ENCODE measurements at places on chromosomes 4 and X.

GRCh38 chr4:118879409-118879808 is 9.2 kb upstream of the SYNPO2 start:
- no peak for DNase-seq

GRCh38 chr4:38283724-38284123 is 323.5 kb downstream of the PTTG2 start:
- no peak for DNase-seq

DNA sequence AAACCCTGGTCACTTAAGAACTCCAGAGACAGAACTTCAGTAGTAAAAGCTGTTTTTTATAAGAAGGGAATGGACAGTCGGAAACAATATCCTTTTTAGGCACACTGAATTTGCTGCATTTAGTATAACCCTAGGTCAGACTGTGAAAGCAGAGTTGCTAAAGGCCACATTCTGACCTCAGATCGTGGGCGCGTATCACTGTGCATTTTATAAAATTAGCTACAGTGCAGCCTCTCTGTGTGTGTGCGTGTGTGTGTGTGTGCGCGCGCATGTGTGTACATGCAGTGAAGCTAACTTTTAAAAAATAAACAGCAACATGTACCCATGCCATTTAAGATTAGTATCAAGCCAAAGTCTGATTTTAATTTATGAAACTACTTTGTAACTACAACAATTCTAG is 8.0 kb downstream of the ZNF827 start:
- DNase-seq = no peak

- DNase-seq = no peak
These were observed 63.0 kb downstream of the ANK2 start for GRCh38 chr4:113112338-113112978.

- no peak for DNase-seq
These were observed 10.5 kb upstream of the CHRDL1 start for GRCh38 chrX:110806145-110806544.

- DNase-seq = no peak
These were observed 534.8 kb upstream of the HTR2C start for GRCh38 chrX:114049063-114049462.

DNA sequence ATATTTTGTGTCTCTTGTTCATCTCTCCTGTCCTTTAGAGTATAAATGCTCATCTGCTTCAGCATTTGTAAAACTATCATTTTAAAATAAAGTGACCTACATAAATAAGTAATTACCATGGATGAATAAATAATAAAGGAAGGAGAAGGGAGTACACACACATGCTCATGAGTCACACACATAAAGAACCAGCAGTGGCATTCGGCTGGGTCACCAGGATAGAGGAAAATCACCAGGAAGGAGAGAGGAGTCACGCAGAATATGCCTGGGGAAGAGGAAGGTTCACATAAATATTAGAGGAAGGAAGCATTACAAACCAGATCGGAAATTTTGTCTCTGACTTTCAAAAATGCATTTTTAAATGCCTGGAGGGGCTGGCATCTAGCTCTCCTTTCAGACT is 38.5 kb upstream of the MED14 start:
- DNase-seq = no peak

DNA sequence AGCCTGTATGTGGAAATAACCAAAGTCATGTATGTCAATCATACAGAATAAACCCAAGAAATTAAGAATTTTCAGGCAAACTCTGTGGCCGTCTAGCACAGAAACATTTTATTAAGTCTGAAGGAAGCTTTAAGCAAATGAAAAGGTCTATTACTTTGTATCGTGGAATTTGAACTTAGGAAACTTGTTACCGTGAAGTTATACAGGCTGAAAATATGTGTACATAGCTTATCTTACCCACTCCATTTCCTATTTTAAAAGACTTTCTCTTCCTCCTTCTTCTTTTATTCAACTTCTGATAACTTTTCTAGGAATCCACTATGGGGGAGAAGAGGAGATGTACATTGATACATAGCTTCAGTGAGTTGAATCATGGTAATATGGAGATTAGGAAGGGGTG is 108.3 kb downstream of the AGTR2 start:
- DNase-seq = no peak

- no peak for DNase-seq
These were observed 63.9 kb upstream of the KIT start for GRCh38 chr4:54593795-54594322.

GRCh38 chrX:121761845-121762244 is 714.4 kb downstream of the GLUD2 start:
- DNase-seq = no peak

DNA sequence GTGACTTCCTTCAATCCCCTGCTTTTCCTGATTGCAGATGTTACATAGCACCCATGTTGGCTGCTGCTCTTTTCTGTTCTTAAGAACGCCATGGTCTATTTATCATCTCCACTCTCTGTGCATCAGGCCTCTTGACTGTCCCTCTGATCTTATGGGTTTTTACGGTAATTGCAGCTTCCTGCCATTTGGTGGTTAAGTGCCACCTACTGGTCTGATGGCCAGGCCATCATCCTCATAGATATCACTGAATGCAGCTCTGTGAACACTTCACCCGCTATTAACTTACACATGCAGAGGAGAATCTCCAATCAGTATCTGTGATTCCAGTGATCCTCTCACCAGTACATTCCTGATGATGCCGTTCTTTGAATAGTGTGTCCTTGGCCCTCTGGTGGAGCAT is 382.4 kb downstream of the TRAM1L1 start:
- DNase-seq = no peak

DNA sequence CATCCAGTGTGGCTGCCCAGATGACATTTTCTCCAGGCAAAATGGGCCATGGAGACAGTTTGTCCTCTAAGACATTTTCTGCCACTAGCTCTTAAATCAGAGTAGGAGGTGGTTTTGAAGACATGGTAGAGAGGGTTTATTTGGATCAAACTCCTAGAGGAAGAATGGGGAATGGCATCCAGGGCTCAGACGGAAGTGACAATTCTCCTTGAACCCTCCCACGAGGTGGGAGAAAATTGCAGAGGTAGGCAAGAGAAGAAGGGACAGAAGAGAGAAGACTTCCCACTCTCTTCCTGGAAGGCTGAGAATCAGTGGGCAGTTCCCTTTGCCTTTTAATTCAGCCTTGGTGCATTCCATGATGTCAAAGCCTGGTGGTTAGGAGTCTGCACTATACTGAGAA is 194.0 kb downstream of the SMIM20 start:
- no peak for DNase-seq

DNA sequence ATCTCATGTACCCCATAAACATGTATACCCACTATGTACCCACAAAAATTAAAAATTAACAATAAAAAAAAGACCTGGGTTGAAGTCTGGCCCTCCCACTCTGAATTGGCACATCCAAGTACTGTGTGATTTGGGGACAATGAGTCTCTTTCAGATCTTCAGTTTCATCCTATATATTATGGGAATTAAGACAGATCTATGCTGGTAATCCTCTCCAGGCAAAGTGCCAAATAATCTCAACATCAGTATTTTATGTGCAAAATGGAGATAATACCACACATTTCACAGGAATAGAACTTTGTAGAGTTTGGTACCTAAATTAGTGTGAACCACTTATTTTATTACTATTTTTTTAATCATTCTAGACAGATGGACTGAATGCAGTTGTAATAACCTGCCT is 11.0 kb upstream of the SCD5 start:
- no peak for DNase-seq

DNA sequence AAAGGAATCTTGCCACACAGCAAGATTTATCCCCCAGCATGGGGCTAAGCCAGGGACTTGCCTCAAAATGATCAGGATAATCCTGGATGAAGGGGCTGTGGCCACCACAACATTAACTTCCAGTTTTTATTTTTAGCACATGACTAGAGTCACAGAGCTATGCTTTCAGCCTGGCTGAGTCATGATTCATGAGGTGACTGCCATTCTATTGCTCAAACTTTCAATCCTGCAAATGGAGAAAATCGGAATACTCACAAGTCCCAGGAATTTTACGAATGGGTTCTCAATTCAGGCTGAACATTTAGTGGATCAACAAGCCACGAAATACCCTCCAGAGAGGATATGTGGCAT is 70.7 kb upstream of the HPGD start:
- DNase-seq = no peak

DNA sequence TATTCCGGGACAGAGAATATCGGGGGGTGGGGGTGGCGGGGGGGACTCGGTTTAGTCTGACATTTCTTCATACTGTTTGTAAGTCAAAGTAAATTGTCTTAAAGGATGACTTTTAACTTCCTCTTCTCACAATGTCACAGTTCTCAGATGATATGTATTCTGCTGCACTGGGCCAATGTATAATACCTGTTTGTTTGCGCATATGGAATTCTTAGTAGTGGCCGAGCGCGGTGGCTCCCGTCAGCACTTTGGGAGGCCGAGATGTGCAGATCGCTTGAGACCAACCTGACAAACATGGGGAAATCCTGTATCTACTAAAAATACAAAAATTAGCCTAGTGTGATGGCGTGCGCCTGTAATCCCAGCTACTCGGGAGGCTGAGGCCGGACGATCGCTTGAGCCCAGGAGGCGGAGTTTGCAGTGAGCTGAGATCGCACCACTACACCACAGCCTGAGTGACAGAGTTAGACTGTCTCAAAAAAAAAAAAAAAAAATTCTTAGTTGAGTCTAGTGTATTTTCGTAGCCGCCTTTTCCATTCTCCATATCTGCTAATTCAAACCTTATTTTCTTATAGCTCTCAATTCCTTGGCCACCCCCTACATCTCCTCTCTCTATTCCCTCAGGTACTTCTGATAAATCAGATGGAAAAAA is 851 bp downstream of the POLR2B start:
- DNase-seq = no peak

DNA sequence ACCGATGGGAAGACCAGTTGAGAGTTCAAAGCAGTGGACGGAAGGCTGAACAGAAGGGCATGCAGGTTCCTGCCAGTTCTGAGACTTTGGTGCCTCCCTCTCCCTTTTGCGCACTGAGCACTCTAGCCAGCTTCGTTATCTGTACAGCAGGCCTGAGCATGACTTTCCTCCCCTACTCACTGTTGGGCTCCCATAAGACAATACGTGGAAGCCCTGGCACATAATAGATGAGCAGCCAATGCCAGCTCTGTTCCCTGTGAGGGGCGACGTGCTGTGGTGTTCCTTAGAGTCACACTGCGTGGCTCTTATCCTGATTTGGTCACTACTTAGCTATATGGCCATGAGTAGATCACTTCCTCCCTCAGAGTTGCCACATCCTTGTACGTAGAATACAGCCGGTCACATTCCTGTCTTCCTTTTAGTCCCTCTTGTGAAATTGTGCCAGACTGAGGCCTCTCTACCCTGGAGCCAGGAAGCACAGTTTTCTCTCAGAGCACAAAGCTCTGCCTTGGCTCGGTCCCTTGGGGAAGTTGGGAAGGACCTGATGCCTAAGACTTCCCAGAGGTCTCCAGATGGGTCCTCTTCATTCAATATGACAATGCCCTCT is 160.4 kb upstream of the MAMLD1 start:
- DNase-seq = no peak

- no peak for DNase-seq
These were observed 177.8 kb downstream of the NPFFR2 start for GRCh38 chr4:72209600-72209999.

DNA sequence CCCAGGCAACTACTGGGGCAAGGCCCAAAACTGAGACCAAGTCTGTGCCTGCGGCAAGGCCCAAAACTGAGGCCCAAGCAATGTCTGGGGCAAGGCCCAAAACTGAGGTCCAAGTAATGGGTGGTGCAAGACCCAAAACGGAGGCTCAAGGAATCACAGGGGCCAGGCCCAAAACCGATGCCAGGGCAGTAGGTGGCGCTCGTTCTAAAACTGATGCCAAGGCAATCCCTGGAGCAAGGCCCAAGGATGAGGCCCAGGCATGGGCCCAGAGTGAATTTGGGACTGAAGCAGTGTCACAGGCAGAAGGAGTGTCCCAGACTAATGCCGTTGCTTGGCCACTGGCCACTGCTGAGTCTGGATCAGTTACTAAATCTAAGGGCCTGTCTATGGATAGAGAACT is 2.7 kb downstream of the GPRASP2 start:
- DNase-seq = no peak

- DNase-seq = no peak
These were observed 111.9 kb downstream of the PHKA2 start for GRCh38 chrX:18871970-18872369.

DNA sequence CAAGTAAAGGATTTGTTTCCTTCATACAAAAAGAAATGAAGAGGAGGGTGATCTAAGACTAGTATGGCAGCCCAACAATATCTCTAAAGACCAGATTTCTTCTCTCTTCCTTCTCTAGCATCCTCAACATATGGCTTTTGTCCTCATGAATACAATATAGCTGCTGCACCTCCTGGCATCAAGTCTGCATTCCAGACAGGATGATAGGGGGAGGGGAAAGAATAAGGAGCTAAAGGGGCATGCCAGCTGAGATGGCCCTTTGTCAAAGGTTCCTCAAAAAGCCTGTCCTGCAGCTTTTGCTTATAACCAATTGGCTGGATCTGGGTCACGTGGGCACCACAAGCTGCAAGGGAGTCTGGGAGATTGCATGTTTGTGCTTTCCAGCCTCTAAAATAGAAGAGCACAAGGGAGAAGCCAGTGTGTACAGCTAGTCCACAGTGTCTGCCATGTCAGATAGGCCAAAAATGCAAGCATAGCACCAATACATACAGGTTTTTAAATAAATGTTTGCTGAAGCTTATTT is 132.6 kb downstream of the BCOR start:
- DNase-seq = no peak

GRCh38 chr4:15689540-15689939 is 7.9 kb downstream of the FAM200B start:
- no peak for DNase-seq
